ENCODE measurements at places on chromosomes 2 and 18. TPM values are rescaled to one million over a fixed set of nuclear protein-coding genes. Genes with fewer than 3 reads are reported as not detected.

DNA sequence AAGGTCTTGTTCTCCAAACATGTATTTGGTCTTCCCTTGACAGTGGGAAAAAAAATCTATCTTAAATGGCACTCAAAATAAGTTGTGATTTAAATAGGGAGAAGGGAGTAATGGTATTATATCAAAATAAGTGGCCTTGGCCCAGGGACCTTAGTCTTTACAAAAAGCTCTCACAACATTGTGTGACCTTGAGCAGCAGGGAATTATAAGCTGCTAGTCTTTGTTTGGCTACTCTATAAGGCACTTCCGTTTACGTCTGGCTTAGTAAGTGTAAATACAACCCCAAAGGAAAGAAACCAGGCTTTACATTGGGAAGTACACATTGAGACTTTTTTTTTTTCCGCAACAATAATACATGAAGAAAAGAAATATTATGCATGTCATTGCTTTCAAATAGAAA lies 734.0 kb upstream of the LINC00305 start:
- no peaks in the 10 kb centered on the region for H3K36me3 ChIP-seq
- H3K4me1 ChIP-seq: no peaks in the 10 kb centered on the region
- H3K27ac ChIP-seq: no peak overlapping the region
- H3K27me3 ChIP-seq: no peaks in the 10 kb centered on the region

DNA sequence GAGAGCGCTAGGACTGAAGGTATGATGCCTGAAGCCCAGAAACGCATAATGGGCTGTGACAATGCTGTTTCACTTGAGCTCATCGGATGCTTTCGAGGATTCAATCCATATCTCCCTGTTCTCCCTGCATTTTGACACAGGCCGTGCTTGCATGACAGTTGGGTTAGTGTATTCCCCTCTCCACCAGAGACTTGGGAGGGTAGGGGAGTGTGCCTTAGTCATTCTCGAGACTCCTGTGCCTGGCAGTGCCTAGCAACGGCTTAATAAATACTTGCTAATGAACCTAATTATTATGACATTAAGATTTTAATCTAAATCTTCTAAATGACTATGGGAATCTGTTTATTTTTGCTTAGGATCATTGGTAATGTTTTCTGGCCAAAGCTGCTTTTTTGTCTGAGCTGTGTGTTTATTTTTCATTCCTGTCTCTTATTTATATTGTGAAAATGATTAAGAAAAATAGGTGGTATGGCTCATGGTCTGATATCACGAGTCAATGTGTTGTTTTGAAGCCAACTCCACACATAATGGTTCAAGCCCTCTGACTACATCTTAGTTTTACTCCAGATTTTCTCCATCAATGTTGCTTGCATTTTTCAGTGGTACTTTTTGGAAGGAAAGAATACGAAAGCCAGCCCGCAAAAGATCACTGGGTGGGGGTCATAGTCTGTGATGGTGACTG lies 61.3 kb downstream of the NEDD4L start:
- no peak overlapping the region for H3K4me3 ChIP-seq
- no peak for DNase-seq
- peaks cover 25% of the 10 kb centered on the region for H3K27me3 ChIP-seq
- H3K36me3 ChIP-seq: no peaks in the 10 kb centered on the region
- H3K27ac ChIP-seq: no peak overlapping the region

DNA sequence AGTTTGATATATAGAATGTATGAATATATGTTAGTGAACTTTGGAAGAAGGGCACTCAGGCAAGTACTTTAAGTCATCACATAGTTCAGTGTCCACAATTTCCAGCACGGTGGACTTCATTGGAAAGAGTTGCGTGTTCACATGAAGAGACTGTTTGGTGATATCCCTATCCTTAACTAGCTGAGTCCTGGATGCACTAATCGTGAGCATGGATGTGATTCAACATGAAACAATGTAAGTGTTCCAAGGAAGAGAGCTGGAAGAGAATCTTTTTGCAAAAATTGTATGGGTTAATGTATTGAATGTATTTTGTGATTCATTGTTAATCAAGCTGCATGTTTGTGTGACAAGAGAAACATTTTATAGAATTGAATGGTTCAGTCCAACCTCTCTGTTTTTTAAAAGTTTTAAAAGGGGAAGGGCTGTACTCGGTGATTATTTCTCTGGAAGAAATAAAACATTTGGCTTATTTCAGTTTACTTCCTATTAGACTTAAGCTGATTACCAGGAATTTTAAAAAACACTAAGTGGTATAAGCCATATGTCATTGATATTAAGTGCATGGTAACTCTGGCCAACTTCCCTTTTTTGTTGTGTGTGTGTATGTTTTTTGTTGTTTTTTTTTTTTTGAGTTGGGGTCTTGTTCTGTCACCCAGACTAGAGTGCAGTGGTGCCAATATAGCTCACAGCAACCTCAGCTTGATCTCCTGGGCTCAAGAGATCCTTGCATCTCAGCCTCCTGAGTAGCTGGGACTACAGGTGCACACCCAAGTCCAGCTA lies 8.6 kb downstream of the XRCC5 start:
- peaks cover 86% of the 10 kb centered on the region for H3K36me3 ChIP-seq
- no peak for DNase-seq
- H3K4me3 ChIP-seq: no peak overlapping the region
- H3K27me3 ChIP-seq: no peaks in the 10 kb centered on the region
- H3K27ac ChIP-seq: peak overlapping the region; percentile 57
- peaks cover 84% of the 10 kb centered on the region for H3K4me1 ChIP-seq

GRCh38 chr2:88857274-88857741 lies 165.8 kb downstream of the RPIA start:
- peaks cover 7% of the 10 kb centered on the region for H3K4me1 ChIP-seq
- peaks cover 30% of the 10 kb centered on the region for H3K27me3 ChIP-seq
- no peak for DNase-seq
- no peaks in the 10 kb centered on the region for H3K36me3 ChIP-seq

GRCh38 chr2:25230198-25230947 lies 62.0 kb upstream of the POMC start:
- peaks cover 15% of the 10 kb centered on the region for H3K36me3 ChIP-seq
- H3K4me1 ChIP-seq: peaks cover 18% of the 10 kb centered on the region
- H3K27ac ChIP-seq: no peak overlapping the region
- no peak overlapping the region for H3K4me3 ChIP-seq
- no peaks in the 10 kb centered on the region for H3K27me3 ChIP-seq
- DNase-seq: no peak

DNA sequence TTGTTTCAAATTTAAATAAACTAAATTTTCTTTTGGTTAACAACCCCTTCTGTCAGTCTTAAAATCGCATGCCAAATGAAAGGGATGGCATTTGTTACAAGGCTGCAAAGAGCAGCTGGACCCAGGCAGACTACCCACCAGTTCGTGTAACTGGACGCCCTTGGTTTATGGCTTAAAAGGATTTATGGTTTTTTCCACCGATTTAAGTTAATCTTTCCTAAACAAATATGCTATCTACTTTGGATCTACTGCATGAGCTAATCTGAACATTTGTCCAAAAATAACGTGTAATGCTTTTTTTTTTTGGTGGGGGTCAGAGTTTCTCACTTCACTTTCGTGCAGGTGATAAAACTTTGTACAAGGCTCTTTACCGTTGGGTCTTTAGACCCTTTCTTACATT lies 62.9 kb downstream of the DIS3L2 start:
- no peak overlapping the region for H3K4me3 ChIP-seq
- H3K27ac ChIP-seq: no peak overlapping the region
- peaks cover 26% of the 10 kb centered on the region for H3K27me3 ChIP-seq

- H3K4me3 ChIP-seq: no peak overlapping the region
- DNase-seq: no peak
- no peaks in the 10 kb centered on the region for H3K27me3 ChIP-seq
- peaks cover 20% of the 10 kb centered on the region for H3K36me3 ChIP-seq
- H3K27ac ChIP-seq: no peak overlapping the region
These were observed 42.2 kb downstream of the KANSL1L start for GRCh38 chr2:210128961-210129360.

- H3K36me3 ChIP-seq: no peaks in the 10 kb centered on the region
- H3K4me1 ChIP-seq: no peaks in the 10 kb centered on the region
- no peak overlapping the region for H3K4me3 ChIP-seq
- peaks cover 9% of the 10 kb centered on the region for H3K27me3 ChIP-seq
- no peak overlapping the region for H3K27ac ChIP-seq
- no peak for DNase-seq
These were observed 47.8 kb upstream of the TEX51 start for GRCh38 chr2:126850940-126851339.

DNA sequence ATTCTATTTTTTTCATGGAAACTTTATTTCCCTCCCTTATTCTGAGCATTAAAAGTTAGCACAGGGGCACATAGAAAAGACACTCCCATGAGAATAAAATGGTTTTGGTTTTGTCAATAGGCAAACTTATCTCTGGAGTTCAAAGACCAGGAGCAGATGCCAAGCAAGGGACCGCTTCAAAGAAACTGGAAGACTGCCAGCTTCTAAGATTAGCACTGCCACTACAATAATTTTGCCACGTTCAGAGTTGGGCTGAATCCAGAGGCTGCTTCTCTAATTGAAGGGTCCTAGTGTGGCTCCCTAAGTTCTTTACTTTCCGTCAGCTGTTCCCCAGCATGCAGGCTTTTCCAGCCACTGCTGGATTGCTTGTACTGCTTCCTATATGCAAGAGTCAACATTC lies 681.0 kb upstream of the GCFC2 start:
- no peaks in the 10 kb centered on the region for H3K4me1 ChIP-seq
- H3K27me3 ChIP-seq: no peaks in the 10 kb centered on the region
- no peak for DNase-seq
- H3K36me3 ChIP-seq: no peaks in the 10 kb centered on the region
- H3K27ac ChIP-seq: no peak overlapping the region
- no peak overlapping the region for H3K4me3 ChIP-seq

ANKRD30BL gene
- total RNA-seq: not detected

NGEF gene
- not detected for total RNA-seq

OSBPL6 gene
- 2.9 TPM for total RNA-seq

AOX1 gene
- total RNA-seq: not detected

Measured in activated CD8-positive, alpha-beta memory T cell treated with anti-CD3 and anti-CD28 coated beads, Interleukin-2, amount 10 ng/mL, durations not matched to agents 7 days and 5 days (primary cell).